Cardiac fibroblast (primary cell): ENCODE measurements at places on chromosomes 16 and 17.

GRCh38 chr16:3175157-3176093 is 12.6 kb upstream of the OR1F1 start:
- peak; percentile 87 for DNase-seq

GRCh38 chr17:63993368-63993985 is 4.7 kb upstream of the PRR29 start:
- DNase-seq, result no peak

GRCh38 chr17:337866-338265 is 14.7 kb downstream of the RPH3AL start:
- no peak for DNase-seq

GRCh38 chr16:84320511-84320910 is 25.8 kb downstream of the WFDC1 start:
- no peak for DNase-seq

DNA sequence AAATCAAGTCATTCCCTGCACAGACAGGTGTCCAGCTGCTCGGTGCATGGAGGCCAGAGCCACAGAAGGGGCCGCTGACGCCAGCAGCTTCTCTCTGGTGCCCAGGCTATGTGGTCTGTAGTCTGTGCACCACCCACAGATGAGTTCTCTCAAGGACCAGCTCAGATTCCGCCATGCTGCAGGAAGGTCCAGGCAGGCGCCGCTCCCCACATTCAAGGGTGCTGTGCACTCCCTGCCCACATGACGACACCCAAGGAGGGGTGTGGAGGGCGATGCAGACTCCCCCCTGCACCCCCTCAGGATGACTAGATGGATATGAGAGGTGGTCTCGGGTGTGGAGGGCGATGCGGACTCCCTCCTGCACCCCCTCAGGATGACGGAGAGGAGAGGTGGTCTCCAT is 119.0 kb downstream of the ANKRD11 start:
- DNase-seq, result no peak

DNA sequence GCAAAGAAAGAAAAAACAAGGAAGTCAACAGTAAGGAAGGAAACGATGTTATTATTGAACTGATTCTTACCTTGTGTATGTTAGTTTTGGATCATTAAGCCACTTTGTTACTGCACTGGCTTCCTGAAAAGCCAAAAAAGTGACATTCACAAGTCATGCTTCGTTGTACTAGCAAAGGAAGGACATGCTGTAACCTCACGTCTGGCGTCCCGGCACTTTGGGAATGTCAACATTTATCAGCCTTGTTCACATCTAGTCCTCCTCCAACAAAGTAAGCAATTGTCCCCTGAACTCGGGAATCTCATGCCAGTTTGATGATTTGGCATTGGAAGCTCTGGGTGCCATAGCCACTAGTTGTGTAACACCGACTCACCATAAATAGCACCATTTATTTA is 731 bp upstream of the MKS1 start:
- DNase-seq, result no peak

DNA sequence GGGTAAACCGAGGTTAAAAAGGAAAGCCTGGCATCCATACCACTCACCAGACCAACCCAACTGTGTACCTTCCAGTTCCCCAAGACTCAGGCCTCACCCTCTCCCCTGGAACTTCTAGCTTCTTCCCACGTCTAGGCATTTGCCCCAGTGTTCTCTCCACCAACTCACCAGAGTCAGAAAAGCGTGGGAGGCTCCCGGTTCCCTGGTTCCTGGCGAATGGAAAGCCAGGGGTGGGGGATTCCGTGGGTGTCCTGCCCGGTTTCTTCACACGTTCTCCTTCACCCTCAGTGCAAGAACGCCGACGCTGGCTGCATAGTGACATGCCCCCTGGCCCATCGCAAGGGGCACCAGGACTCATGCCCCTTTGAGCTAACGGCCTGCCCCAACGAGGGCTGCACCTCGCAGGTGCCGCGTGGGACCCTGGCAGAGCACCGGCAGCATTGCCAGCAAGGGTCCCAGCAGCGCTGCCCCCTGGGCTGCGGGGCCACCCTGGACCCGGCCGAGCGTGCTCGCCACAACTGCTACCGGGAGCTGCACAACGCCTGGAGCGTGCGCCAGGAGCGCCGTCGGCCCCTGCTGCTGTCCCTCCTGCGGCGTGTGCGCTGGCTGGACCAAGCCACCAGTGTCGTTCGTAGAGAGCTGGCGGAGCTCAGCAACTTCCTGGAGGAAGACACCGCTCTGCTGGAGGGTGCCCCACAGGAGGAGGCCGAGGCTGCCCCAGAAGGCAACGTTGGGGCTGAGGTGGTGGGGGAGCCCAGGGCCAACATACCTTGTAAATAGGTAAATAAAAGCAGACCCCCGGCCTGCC is 1.7 kb downstream of the RNF151 start:
- no peak for DNase-seq

DNA sequence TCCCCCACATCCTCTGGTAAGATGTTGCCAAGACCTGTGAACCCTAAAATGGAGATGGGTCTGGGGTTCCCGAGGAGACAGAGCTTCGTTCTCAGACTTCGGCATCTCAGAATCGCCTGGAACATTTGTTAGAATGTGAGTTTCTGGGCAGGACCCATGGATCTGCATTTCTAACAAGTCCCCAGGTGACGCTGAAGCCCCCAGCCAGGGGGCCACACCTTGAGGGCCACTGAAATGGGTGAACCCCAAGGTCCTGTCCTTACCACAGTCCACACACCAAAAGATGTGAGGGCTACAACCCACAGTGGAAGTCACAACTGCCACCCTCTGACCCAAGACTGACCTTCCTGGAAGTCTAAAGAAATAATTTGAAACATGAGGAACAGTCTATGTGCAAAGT is 14.0 kb downstream of the MPP3 start:
- DNase-seq, result no peak

DNA sequence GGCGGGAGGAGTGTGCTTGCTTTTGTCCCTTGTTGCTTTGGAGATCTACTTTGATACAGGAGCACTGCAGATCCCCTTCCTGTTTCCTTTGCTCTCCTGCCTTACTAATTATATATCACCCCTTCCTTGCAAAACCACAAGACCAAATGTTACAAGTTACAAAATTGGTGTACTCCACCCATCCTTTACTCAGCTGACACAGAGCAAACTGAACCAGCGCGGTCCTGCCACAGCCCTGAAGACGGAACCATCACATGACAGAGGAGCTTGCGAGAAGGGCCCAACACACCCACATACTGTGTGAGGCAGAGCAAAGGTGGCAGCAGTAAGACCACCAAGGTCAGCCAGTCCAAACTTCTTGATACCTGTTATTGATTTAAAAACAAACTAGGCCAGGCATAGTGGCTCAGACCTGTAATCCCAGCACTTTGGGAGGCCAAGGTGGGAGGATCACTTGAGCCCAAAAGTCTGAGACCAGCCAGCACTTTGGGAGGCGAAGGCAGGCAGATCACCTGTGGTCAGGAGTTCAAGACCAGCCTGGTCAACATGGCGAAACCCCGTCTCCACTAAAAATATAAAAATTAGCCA is 33.2 kb downstream of the CYTH1 start:
- DNase-seq, result peak; percentile 58

GRCh38 chr17:8016632-8017424 is 14.4 kb downstream of the GUCY2D start:
- DNase-seq, result peak; percentile 63

GRCh38 chr17:44775136-44775837 is 16.5 kb downstream of the ADAM11 start:
- peak; percentile 98 for DNase-seq

DNA sequence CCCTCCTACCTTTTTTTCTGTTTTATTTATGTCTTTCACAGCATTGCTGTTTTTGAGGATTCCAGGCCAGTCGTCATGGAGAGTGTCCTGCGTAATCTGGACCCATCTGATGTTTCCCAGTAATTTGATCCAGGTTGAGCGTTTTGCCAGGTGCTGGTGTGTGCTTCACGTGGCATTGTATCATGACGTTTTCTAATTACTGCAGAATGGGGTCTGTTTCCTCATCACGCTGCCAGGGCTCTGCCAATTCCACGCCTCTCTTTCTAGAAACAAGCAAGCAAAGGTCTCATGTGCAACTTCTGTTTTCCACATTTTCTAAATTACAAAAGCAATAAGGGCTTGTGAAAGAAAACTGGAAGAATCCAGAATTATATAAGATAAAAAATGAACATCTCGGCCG is 28.3 kb upstream of the BHLHA9 start:
- no peak for DNase-seq

DNA sequence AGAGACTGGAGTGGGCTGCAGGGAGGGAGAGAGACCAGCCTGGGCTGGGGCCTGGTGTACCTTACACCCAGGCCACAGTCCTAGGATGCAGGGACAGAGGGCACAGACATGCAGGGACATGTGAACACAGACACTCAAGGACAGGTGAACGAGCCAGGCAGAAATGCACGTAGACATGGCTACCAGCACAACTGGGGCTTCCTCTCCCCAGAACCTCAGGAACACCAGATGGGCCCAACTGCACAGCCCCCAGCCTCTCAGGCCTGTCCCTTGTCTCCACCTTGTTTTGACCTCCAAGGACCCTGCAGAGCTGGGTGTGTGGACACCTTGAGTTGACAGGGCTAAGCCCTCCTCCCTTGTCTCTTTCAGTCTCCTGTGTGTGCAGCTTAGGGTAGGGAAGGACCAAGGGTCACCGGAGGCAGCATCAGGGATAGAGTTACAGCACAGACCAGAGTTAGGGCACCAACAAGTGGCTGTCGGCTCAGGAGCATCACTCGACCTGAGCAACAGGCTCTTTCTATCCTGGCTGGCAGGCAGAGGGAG is 9.2 kb downstream of the SEZ6 start:
- DNase-seq, result no peak

GRCh38 chr17:35373984-35374765 is 754 bp upstream of the SLFN11 start:
- DNase-seq, result peak; percentile 68

GRCh38 chr16:52591471-52591870 is 44.5 kb upstream of the TOX3 start:
- no peak for DNase-seq

GRCh38 chr16:27740496-27741201 is 190.7 kb downstream of the KATNIP start:
- DNase-seq, result no peak

DNA sequence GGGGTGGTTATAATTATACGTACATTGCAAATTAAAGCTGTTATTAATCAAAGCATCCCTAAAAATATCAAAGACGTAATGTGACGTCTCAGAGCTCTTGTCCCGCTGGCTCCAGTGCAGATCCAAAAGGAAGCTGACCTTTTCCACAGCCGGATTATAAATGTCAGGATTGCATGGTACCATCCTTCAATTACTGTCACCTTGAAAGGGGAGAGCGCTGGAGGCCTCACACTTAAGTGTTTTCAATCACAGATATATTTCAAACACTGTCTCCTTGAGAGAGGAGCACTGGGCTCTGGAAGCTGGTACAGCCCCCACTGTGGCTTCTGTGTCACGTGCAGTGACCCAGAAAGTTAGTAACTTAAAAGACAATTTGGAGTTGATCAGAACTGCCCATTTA is 94.2 kb downstream of the AIPL1 start:
- DNase-seq, result no peak

DNA sequence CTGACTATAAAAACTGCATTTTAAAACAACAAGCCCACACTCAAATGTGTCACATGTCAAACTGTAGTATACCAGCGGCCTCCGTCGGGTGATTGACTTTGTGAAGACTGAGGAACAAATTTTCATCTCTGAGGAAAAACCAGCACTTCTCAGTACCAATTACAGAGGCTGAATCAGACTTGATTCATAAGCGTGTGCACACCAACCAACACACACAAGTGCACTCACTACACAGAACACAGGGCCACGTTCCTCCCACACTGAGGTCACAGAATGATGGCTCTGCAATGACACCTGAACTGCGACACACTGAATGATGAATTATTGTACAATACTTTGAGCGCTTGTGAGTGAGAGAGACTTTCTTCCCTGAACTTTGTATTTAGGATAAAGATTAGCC is 29.6 kb downstream of the XPO6 start:
- no peak for DNase-seq

GRCh38 chr16:21590796-21591195 is 8.6 kb upstream of the METTL9 start:
- DNase-seq, result peak; percentile 33

DNA sequence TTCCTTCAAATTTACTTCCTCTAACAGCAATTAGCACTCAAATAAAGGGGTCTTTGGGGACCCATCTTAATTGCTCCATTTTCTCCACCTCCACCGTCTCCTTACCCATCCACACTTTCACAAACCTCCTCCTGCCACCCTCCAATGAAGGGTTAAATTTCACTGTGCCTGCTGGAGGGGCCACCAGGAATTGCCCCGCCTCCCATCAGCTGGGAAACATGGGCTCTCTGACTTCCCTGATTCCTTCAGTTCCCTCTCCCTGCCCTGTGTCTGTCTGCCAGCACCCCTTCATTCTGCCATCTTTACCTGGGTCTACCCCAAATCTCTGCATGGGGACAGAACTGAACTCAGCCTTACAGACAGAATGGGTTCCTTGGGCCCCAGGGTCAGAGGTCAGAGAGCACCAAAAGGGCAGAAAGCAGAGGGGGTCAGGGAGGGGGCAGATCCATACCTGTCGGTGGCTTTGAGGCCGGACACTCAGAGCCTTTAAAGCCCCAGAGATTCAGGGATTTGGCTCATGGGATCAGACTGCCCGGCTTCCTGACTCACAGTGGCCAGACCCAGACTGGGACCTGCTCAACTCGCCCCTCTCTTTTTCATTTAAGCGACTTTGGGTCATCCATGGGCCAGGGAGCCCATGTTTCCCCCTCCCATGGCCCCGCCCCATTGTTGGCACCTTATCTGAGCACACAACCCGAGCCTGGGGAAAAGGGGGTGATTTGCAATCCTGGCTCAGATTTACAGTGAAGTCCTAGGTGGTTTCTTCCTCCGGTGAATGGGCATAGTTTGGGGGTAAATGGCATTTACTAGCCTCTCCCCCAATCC is 17.6 kb upstream of the SP2 start:
- no peak for DNase-seq

- DNase-seq, result peak; percentile 39
Measured at GRCh38 chr17:75875940-75876189, 2.5 kb downstream of the TRIM47 start.

- no peak for DNase-seq
Measured at GRCh38 chr16:2358811-2359210, 18.3 kb upstream of the ABCA3 start.

DNA sequence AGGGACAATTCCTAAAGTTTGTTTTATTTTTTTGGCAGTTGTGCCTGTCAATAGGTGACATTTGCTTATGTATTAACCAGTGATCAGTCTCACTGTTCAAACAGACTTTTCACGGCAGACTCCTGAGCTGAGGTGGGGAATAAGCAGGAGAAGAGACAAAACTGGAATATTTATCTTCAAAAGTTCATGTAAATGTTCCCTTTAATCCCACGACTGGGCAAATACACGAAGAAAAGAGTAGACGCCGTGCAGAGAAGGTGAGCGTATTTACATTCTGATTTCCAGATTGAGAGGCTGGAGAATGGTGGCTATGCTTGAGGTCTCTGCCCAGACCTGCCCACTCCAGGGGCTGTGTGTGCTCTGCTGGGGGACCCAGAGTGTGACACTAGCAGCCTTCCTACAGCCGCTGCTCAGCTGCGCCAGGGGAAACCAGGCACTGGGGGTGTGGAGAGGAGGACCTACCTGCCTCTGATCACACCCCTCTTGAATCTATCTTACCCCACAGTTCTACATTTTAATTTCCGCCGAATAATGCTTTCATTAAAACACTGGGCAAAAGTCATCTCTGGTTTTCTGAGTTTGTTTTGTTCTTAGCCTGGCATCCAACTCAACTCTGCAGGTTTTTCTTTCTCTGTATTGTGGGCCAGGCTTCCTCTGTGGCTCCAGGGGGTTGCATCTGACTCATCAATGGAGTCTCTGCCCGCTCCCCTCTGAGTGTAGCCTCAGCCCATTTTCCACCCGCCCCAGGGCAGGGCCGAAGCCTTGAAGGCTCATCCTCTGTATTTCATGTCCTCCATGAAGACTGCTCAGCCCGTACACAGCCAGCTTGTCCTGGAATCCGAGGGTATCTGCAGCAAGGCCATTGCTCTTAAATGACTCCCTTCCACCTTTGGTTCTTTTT is 237.1 kb downstream of the NTN1 start:
- no peak for DNase-seq
